ENCODE measurements at places on chromosomes 3 and 15.

DNA sequence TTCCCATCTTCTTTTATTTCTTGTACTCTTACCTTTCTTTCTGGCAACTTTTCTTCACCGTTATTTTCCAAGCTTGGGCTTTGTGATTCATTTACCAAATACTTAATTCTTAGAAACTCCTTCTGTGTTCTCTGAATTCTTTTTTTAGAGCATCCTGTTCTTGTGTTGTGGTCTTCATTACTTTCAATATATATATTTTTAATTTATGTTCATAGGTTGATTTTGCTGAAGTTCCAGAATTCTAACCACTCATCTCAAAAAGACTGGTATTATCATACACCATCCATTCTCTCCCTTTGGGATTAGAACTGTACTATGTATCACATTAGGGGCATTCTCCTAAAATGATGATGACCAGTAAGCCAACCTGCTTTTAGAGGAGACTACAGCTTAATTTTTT lies 362.3 kb upstream of the CBLB start:
- no peak for DNase-seq

DNA sequence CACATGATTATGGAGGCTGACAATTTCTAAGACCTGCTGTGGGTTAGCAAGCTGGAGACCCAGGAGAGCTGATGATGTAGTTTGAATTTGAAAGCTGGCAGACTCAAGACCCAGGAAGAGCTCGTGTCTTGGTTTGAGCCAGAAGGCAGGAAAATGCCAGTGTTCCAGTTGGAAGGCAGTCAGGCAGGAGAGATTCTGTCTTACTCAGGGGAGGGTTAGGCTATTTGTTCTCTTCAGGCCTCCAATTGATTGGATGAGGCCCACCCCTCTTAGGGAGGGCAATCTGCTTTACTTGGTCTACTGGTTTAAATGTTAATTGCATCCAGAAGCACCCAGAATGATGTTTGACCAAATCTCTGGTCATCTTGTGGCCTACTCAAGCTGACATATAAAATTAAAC lies 40.4 kb upstream of the IGF2BP2 start:
- no peak for DNase-seq

DNA sequence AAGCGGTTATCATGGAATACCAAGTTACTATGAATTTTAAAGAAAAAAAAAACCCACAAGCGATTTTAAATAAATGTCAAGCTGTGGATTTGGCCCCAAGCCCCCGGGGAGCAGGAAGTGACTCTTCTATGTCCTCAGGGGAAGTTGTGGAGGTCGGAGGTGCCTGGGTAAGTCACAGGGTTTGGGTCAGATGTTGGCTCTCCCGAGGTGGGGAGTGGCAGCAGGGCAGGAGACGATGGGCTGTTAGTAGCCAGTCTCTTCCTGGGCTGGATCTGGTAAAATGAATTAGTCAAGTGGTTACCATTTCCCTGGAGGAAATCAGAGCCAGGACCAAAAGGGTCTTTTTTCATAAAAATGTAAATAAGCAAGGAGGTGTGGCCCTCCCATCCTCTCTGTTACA lies 316.7 kb downstream of the TLE3 start:
- no peak for DNase-seq

GRCh38 chr3:58153371-58153770 lies 57.4 kb downstream of the DNASE1L3 start:
- no peak for DNase-seq

DNA sequence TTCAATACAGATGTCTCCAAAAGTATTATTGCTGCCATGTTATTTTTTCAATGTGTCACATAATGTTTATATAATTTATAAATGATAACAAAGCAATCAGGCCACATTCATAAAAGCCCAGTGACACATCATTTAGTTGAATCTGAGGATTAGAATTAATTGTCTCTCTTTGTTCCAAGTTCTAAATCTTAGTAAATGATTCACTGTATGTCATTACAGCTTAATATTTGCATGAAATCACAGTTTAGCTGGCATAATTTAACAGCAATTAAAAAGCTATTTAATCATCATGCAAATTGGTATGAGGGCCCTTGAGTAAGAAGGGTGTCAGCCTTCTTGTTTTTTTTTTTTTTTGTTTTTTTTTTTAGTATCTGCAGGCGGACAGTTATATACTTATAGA lies 427.0 kb downstream of the EPHA6 start:
- DNase-seq = no peak

DNA sequence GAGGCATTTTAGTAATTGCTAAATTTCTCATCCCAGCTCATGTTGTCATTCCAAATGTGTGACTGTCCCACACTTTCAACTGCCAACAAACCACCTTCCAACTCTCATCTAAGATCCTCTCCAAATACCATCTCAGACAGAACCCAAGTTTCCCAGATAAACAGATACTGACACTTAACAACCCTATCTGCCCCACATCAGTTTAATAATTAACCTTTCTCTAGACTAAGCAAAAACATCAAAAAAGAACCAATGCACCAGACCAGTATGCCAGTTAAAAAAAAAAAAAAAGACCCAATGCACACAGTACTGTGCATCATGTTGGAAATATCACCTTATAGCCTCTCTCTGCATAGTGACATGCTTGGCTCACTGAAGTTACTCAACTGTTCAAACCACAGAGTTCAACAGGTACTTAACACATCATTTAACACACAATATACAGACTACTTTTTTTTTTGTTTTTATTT lies 5.5 kb downstream of the SFMBT1 start:
- DNase-seq = peak; percentile 4

DNA sequence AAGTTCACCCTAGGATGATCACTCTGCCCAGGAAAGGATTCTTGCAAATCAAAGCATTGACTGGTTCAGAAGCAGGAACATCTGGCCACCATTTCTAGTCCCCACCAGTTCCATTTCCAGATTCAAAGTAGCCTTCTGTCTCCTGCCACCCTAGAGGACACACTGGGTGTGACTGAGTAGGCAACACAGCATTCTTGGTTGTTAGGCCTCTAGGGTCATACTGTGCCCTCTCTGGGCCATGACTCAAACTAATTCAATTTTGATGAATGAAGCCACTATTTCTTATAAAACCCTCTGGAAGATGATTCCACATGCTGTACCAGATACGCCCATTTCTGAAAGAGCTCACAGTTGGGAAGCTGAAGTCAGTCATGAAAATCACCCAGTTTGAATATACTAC lies 69.7 kb downstream of the WDR76 start:
- DNase-seq = no peak

GRCh38 chr3:188863999-188864406 lies 307.8 kb upstream of the TPRG1 start:
- peak; percentile 94 for DNase-seq

DNA sequence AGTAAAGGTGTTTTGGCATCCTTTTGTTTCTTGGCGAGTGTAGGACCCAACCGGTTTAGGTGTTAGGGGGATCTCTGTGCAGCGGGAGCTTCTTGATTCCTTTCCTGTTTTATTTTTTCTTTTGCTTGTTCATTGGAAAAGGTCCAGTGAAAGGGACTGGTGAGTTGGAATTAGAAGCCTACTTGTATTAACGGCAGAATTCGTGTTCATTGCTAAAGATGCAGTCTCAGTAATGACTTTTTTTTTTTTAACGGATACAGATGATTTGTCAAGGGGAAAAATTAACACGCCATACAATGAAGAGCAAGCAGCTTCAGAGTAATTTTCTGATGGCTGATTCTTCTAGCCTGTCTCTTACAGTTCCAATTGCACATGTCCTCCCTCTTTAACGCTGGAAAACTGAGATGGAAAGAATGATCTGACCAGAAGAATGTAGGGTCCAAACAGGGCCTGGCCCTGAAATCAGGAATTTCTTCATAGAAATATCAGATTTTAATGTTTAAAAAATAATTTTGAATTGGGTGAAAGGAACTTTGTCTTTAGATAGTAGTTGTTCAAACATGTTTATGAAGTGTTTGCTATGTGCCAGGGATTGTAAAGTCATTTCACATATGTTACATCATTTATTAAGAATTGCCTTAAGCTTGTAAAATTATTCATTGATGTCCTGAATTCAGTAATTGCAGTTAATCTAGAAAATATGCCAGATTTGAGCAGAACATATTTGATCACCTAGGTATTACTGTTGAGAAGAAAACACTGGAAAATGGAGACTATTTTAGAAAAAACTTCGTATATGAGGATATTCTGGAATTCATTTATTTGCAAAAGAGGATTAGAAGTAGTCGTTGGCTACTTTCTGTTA lies 1.4 kb downstream of the MAPK6 start:
- DNase-seq = peak; percentile 41

DNA sequence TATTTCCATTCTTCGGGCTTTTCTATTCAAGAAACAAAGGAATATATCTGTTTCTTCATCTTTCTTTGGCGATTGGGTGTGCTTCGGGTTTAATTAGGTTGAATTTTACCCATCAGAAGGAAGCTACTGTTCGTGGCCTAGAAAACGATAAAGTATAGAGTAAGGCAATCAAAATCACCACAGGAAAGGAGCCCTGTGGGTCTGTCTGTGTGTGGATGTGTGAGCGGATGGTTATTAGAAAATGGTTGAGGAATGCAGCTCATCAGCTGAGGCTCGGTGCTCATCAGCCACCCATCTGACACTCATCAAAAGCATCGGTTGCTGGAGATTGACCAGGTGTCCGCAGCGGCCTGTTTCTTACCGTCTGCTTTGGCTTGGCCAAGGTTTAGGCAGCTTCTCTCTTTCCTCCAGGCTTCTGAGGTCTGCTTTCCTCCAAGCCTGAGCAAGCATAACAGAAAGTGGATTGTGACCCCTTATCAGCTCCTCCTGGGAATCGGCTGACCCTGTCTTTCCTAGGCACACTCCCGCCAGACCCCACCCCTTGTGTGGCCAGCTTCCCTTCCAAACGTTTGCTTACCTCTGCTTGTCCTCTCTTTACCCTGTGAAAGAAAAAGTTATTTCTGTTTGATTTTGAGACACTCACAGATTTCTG lies 17.6 kb upstream of the ISLR start:
- DNase-seq = no peak

GRCh38 chr15:89085289-89085926 lies 2.8 kb upstream of the ABHD2 start:
- DNase-seq = no peak

- DNase-seq = no peak
Measured at GRCh38 chr3:16381426-16381825, 116.4 kb downstream of the OXNAD1 start.

- DNase-seq = no peak
Measured at GRCh38 chr3:181330257-181330656, 340.7 kb upstream of the DNAJC19 start.

GRCh38 chr15:69128667-69129311 lies 31.6 kb upstream of the GLCE start:
- DNase-seq = peak; percentile 25

DNA sequence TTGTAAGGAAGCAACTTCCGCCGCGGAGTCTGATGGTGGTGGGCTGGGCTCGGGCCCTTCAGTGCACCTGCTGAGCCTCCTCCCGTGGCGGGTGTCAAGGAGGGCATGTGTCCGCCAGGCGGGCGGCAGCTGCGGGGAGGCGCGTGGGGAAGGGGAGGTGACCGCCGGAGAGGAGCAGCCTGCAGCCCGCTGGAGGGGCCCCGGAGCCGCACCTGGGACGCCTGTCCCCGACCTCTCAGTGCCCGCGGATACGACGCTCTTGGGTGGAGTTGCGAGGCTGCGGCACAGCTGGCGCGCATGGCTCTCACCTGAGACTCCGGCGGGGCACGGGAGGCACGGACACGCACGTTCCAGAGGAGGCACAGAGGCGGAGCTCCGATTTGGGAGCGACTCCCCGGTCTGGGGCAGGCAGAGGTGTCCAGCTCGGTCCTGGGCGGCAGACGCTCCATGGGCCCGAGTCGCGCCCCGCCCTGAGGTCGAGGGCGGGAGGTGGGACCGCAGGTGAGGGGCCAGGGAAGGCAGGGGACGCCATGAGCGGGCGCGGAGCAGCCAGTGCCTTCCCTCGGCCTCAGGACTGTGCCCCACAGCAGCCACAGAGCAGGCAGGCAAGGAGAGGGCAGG lies 50.2 kb upstream of the PRR20G start:
- DNase-seq = no peak

- no peak for DNase-seq
Measured at GRCh38 chr3:77373619-77374018, 333.7 kb downstream of the ROBO2 start.

- no peak for DNase-seq
Measured at GRCh38 chr3:161915418-161915750, 418.8 kb downstream of the OTOL1 start.

DNA sequence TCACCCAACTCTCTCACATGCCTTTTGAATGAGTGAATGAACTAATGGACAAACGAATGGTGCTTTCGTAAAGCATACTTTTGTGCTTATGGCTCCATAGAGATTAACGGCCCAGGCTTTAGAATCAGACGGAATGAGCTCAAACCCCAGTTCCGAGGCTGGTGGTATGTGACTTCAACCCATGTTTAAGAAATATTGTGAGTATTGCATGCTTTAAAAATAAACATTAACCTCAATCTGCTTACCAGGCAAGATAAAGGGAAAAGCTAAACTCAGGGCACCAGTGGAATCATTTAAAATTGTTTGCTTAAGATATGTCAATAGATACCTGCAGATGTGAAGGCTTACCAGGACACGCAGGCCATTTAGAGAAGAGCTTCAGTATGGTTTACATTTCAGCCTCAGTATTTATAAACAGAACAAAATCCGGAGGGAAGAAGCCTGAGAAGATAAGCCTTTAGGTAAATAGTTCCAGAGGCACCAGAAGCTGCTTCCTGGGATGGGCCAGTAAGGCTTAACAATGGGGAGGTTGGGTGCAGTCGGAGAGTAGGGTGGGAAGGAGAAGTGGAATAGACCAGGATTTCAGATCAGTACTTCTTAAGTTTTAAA lies 186.4 kb downstream of the ADAMTS9 start:
- DNase-seq = peak; percentile 21

DNA sequence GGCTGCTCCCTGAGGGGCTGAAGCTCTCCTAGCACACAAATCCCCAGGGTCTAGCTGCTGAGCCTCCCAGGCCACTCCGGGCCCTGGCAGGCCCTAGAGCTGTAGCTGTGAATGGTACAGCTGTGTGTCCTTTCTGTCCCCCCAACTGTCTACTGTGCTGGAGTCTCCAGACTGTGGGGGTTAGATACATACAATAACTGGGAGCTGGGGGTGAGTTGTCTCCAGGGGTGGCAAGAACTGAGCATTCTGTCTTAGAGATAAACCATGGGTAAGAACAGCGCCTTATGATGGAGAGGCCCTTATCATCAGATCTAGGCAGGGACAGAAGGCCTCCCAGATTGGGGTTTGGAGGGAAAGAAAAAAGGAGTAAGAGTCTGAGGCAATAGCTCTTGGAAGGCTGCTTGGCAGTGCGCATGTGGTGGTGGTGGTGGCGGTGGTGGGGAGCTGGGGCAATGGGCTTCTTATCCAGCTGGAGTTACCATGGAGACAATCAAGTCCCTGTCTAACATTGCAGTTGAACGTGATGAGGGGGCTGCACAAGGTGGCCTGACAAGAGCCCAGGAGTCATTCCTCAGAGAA lies 3.6 kb downstream of the CYB561D2 start:
- DNase-seq = no peak

DNA sequence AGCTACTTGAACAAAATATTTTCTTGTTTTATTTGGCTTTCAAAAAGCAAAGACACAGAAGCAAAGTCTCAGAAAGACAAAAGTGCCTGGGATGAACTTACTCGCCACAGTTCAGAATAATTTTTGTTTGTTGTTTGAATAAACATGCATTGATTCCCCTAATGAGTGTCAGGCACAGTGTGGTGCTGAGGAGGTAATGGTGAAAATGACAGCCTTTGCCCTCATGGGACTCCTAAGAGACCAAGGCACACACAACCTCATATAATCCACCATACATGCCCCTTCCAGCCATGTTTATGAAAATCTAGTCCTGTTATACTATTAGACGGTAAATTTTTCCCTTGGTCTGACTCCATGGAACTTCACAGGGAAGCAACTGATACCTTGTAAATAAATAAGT lies 2.5 kb downstream of the GOLIM4 start:
- no peak for DNase-seq

GRCh38 chr3:113454630-113455029 lies 13.3 kb upstream of the CFAP44 start:
- DNase-seq = no peak

GRCh38 chr3:111769110-111769991 lies 89.7 kb upstream of the PHLDB2 start:
- no peak for DNase-seq

All from fibroblast of upper back skin (primary cell).